ENCODE measurements at places on chromosomes 13 and 19. TPM values are rescaled to one million over a fixed set of nuclear protein-coding genes. Genes with fewer than 3 reads are reported as not detected.

GRCh38 chr19:42528354-42529247 lies at the start of gene CEACAM1:
TSS of gene CEACAM1 (minus strand) at chr19:42528481. CDS start at chr19:42528374, 107 bp downstream.
- DNase-seq, result no peak

- no peak for DNase-seq
Observed at GRCh38 chr13:99454518-99455183, 46.6 kb upstream of the TM9SF2 start.

GRCh38 chr13:50450279-50450678 lies 393.2 kb downstream of the DLEU7 start:
- no peak for DNase-seq

SERP2 gene
- total RNA-seq, result not detected

PDX1 gene
- not detected for total RNA-seq

GRCh38 chr19:13615890-13616289 lies 109.6 kb upstream of the CACNA1A start:
- no peak for DNase-seq

DNA sequence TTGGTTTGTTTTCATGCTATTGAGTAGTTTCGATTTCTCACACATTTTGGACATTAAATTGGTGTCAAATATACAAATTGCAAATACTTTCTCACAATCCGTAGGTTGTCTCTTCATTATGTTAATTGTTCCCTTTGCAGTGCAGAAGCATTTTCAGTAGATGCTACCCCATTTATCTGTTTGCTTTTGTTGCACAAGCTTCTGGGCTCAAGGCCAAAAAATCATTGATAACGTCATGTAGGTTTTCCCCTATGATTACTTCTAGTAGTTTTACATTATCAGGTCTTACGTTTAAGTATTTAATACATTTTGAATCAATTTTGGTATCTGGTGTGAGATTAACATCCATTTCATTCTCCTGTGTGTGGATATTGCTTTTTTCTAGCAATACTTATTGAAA lies 14.0 kb upstream of the ZNF347 start:
- no peak for DNase-seq

- DNase-seq, result no peak
Observed at GRCh38 chr13:104408733-104409132, 1342.5 kb upstream of the SLC10A2 start.

GRCh38 chr19:51688671-51689571 lies 4.2 kb upstream of the SPACA6 start:
- DNase-seq, result peak; percentile 85

SIGLEC5 gene
- not detected for total RNA-seq

GRCh38 chr19:50724522-50725217 lies 1.5 kb downstream of the CLEC11A start:
- no peak for DNase-seq

DNA sequence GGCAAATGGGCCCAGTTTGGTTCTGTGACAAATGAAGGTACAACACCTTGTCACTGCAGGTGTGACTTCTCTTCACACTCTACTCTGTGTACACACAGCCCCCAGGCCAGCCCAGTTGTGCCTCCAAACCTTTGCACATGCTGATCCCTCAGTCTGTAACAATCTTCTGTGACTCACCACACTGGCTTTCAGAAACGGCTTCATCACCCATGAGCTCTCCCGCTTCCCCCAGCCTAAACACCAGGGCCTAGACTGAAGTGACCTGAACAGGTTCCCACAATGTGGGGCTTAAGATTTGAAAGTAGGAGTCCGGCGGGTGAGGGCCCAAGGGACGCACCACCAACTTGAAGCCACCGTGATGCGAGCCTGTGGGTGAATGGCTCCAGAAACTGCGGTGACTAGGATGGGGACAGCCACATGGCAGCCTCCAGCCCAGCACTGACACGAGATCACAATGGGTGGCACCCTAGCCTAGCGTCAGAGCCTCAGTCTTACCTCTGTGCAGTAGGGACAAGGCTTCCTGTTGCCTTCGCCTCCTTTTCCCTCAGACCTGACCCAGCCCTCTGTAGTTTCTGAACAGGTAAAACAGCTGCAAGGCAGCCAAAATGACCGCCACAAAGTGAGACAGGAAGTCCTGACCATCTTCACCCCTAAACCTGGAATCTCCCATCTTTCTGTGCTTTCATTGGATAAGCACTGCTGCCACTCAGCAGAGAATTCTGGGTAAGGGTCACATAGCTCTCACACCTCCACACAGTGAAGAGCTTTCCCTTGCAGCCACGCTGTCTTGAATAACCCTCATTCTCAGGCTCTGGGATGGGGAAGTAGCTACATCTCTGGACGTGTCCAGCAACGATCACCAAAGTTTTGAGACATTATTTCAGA lies 34.2 kb upstream of the ZNF599 start:
- DNase-seq, result peak; percentile 9

NKG7 gene
- not detected for total RNA-seq

CRB3 gene
- total RNA-seq, result not detected

SIAH3 gene
- not detected for total RNA-seq

- DNase-seq, result no peak
Observed at GRCh38 chr13:25149711-25150110, 22.4 kb downstream of the AMER2 start.

NR2F6 gene
- 41.0 TPM for total RNA-seq

F2RL3 gene
- total RNA-seq, result 0.47 TPM

C13orf46 gene
- not detected for total RNA-seq
